EL (cell line): ENCODE measurements at places on chromosomes 7 and 10.
A peak's percentile ranks its signal among the peaks of the same experiment; 100 is the strongest.

GRCh38 chr7:142459551-142459963 lies 201.7 kb upstream of the PRSS58 start:
- peak; percentile 84 for DNase-seq

- DNase-seq, result no peak
These were observed 10.4 kb upstream of the IL15RA start for GRCh38 chr10:5987747-5988146.

- DNase-seq, result no peak
These were observed 17.0 kb downstream of the PRKCQ start for GRCh38 chr10:6563075-6563474.

DNA sequence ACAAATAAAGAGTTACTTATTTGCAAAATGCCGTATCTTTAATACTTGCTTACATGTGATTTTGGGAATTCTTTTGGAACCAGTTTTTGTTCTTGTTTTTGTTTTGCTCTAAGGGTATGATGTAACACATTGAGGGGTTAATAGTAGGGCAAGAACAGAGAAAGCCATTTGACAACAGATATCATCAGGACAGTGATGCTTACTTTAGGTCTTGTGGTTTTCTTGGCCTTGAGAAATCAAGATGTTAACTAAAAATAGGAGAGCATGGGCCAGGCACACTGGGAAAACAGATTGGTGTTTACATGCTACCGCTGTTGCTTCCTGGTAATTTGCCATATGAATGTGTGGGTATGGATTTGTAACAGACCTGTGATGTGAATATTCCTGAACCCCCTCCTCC lies 3.7 kb downstream of the SAMD8 start:
- DNase-seq, result no peak

DNA sequence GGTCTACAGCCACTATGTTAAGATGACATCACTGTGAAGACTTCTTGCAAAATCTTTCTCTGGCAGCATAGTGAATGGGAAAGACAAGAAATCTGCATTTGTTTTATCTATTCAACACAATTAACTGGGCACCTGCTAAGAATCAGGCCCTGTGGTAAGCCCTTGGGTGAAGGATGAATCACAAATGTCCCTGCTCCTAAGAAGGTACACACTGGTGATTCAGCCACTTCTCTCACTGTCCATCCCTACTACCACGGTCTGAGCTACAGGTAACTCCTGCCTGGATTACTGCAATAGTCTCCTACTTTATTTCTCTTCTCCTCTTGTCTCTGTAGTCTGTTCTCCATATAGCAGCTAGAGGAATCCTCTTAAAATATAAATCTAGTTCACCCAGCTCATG lies 116.1 kb downstream of the HIBADH start:
- DNase-seq, result no peak

DNA sequence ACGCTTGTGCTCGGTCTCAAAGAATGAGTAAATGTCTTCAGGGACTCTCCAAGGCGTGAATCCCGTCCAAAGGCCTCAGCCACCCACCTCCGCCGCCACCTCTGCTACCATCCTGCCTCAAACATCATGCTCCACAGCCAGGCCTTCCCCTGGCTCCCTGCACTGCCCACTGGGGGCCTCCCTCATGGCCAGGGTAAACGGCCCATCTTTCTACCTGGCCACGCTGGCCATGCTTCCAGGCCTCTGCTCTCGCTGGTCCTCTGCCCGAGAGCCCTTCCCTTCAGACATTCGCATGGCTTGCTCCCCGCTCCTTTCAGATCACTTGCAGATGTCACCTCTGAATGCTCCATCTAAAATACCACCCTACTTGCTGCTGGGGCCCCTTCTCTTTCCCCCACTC lies 40.2 kb downstream of the ZNF783 start:
- DNase-seq, result no peak

DNA sequence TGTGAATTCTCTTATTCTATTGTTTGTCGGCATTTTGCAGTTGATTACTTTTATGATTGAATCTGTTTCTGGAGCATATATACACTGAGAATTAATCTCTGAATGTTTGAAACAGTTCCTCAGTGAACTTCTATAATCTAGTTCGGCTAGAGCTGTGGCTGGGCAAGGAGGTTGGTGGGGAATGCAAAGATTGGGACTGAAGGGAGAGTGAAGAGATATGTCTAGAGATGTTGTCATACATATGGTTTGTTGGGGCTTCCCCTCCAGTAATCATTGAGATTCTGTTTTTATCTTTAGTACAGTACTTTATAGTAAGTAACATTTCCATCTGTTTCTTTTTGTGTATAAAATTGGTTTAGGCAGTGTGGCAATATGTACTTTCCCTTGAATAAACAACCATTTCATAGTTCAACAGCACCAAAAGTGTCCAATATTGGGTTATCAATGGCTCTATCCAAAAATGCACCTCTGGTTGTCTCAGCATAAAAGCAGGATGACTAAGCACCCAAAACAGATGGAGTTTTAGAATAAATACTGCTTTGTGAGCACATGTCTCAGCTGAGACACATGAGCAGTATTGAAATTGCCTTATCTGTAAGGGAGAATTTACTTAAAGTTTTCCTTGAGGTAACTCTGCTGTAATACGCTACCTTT lies 36.7 kb downstream of the WAC start:
- peak; percentile 37 for DNase-seq
